Eye (tissue), 1 donor: ENCODE measurements at places on chromosomes 7 and 10.
A peak's percentile ranks its signal among the peaks of the same experiment; 100 is the strongest.

DNA sequence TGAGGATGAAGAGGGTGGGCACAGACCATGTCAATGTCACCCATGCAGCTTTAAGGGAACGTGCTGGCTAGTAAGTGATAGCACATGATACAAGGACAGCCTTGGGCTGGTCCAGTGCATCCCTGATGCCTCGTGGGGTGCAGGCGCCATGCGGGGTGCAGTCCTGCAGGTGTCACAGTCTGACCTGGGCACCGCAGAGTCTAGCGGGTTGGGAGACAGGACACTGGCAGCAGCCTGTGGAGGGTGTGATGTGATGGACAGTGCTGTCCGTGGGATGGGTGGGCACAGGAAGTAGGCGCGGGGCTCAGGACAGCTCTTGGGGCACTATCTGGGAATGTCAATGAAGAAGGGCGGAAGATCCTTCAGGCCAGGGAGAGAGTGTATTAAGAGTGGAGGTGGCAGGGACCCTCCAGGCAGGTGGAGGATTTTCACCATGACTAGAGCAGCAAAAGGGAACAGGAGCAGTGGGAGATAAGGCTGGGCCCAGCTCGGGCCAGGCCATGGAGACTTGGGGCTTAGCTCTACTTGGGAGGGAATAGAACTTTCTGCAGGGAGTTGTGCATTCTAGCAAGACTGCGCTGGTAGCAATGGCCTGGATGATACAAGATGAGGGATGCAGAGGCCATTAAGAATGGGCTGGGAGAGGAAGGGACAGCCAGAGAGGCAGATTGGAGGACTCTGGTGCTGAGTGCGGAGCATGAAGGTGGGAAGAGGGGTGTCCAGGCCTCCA is 122.5 kb downstream of the PTPN20 start:
- DNase-seq, result no peak

- DNase-seq, result peak; percentile 83
These were observed 67.0 kb downstream of the ATE1 start for GRCh38 chr10:121860810-121861209.

- no peak for DNase-seq
These were observed 118.3 kb downstream of the DIP2C start for GRCh38 chr10:571166-571565.

GRCh38 chr10:48611133-48611532 is 6.3 kb upstream of the ARHGAP22 start:
- DNase-seq, result no peak

- DNase-seq, result peak; percentile 21
These were observed 86.8 kb downstream of the CPEB3 start for GRCh38 chr10:92203919-92204623.

DNA sequence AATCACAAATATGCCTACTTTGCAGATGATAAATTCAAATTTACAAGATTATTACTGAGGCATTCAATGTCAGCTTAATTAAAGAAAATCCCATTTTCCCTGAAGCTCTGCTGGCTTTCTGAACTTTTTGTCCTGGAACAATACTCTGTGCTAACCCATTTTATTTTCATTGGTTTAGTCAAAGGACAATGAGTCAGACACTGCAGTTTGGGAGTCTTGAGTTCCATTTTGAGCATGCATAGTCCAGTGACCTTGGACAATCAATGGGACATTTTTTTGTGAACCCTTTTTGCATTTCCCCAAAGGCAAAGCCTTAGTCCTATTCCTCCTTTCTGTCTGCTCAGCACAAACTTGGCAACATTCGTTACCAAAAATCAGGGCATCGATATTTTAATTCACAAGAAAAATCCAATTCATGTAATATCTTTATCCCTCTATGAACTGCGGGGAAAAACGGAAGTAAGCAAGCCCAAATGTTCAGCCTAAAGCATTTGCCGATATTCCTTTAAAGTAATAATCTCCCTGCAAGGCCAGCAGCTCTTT is 339.8 kb downstream of the RNLS start:
- no peak for DNase-seq

GRCh38 chr10:20767028-20767427 is 130.1 kb downstream of the NEBL start:
- no peak for DNase-seq

DNA sequence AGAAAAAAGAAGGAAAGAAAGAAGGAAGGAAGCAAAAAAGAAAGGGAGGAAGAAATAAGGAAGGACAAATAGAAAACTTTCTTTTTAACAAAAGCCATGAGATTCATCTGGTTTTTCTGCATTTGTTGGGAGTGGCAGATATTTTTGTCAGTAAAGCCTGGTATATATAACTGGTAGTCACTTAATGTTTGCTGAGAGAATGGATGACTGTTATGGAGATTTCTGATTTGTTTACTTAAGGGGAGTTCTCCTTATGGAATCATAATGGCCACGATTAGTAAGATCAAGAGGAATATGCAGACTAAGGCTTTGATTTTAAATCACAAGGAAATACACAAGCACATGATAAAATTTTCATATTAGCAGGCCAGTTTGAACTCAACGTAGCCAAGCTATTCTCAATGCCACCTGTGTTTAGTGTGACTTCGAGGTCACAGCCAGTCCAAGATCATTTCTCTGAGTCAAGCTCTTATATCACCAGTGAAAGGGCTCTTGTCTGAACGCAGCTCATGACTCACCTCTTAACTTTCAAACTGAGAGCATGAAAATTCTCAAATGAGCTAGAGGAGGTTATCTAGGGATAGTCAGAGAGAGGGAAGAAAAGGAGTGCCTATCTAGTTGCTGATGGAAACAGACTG is 445.1 kb upstream of the ZMIZ1 start:
- DNase-seq, result no peak

- no peak for DNase-seq
These were observed 7.3 kb downstream of the TBRG4 start for GRCh38 chr7:45103958-45104843.

- peak; percentile 82 for DNase-seq
These were observed at the start of gene DNAJC12 for GRCh38 chr10:67837541-67838314. Gene DNAJC12, minus strand, starts transcription at chr10:67838188. Its CDS starts 177 bp downstream, at chr10:67838011.

- no peak for DNase-seq
These were observed 66.0 kb upstream of the HDAC9 start for GRCh38 chr7:18429547-18429946.

DNA sequence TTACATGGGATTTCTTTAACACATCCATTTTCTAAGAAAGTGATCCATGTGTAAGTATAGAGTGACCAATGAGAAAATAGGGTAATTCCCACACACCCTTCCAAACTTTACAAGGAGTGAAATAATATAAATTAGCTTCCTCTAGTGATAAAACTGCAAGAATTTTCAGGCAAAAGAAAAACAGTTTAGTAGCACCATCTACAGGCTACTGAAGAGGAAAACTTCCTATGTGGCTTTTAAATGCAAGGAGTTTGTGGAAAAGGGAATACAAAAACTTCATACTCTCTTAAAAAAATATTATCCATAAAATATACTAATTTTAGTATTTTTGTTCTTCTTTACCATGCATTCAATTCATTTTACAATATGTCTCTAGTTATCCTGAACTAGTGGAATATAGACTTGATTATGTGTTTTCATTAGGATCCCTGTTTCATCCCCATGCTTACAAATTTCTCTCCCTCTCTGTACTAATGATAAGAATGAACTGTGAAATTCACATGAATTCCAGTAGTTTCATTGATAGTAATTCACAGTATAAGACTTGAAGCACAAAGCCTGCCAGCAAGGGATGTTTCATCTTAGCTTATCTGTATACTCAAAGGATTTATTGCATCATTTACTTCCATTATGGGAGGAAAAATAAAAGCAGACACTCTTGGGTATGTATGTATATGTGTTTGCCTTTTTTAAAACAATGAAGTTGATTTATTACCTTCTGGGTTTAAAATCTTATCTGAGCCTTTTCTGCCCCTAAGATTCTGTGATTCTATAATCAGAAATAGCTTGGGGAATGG is 442.9 kb downstream of the AUTS2 start:
- peak; percentile 69 for DNase-seq

DNA sequence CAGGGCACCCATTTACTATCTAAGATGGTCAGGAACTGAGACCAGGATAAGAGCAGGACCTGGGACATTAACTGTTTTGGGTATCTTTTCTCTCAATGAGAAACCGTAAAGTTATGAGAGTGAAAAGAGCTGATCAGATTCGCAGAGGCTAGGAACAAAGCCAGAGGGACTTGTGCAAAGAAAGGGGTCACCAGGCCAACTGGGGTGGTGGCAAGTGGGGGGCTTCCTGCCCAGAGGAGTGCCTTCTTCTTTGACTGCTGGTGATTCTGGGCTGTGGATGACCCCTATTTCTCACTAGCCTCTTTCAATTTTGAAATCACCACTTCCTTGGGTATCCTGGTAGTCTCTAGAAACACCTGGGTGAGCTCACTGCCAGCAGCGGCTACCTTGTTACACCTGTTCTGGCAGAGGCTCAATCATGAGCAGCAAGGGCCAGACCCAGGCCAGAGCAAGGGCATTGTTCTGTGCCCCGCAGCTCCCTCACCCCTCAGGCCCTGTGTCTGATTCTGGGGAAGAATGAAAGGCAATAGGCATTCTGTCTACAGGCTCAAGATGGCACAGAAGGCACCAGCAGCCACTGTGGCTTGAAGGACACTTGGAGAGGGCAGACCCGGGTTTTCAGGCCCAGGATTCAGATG is 999 bp downstream of the SFTPD start:
- no peak for DNase-seq

DNA sequence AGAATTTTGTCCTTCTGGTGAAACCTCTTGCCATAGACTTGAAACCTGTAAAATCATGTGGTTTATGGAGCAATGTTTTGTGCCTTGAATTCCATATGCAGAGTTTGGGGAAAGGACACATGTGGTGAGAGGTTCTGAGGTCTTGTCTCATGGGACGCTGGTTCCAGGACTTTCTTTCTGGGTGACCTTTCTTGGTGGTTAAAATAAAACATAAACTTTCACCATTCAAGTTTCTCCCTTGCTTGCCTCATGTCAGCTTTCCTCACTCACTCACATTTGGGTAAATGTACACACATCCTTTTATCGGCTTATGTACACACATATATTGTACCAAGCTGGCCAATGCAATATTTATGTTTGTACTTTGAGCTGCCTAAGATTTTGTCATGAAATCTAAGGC is 144.9 kb upstream of the CELF2 start:
- DNase-seq, result no peak

- no peak for DNase-seq
These were observed 21.4 kb upstream of the TPST1 start for GRCh38 chr7:66183700-66184099.

DNA sequence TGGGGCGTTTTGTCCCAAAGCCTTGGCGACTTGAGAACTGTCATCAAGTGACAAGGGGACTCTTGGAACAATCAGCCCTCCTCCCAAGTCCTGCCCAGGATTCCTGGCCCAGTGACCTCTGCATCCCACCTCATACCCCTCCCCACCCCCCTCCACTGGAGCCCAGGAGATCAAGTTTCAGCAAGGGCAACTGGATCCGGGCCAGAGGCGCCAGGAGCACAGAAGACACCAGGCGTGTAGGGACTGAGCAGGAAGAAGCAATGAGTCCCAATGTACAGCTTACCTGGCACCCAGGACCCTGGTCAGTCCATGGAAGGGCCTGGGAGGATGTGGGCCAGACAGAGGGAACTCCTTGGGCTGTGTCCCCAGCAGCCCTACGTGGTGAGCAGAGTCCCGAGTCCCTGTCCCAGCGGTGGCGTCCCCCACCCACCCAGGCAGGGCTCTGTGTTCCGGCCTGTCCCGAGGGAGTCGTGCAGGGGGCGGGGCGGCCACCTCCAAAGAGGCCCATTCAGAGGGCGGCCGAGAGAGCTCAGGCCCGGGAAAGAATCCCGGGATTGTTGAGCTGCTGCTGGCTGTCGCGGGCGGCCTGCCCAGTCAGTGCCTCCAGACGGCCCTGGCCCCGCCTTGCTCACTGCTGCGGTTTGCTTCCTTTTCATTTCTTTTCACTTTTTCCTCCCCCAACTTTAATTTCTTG is 254.1 kb downstream of the TNS3 start:
- DNase-seq, result peak; percentile 90

DNA sequence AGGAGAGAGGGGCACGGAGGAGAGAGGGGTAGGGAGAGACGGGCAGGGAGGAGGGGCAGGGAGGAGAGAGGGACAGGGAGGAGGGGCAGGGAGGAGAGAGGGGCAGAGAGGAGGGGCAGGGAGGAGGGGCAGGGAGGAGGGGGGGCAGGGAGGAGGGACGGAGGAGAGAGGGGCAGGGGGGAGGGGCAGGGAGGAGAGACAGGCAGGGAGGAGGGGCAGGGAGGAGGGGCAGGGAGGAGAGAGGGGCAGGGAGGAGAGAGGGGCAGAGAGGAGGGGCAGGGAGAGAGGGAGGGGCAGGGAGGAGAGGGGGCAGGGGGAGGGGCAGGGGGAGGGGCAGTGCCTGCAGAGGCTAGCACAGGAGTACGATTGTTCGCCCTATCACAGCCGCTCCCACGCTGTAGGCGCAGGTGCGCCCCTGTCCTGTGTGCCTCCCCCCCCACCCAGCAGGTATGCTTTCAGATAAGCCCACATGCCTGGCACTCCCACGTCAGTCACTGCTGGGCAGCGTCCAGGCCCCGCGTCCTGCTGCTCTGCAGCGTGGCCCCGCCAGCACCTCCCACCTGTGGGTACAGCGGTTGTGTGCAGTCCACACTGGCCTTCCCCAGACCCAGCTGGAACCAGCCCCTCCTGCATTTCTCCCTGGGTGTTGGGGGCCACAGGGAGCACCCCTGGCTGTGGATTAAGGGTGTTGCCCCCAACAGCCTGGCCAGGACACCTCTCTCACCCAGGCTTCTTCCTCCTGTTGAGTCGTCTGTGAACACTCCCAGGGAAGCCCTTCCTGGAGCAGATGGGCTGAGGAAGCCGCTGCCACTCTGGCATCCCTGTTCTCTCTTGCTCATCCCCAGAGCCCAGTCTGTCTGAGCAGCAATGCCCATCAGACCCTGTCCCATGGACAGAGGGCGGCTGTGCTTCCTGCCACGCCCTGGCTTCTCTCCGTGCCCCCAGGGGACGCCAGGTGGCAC is 10.8 kb downstream of the NKX6-2 start:
- peak; percentile 60 for DNase-seq

DNA sequence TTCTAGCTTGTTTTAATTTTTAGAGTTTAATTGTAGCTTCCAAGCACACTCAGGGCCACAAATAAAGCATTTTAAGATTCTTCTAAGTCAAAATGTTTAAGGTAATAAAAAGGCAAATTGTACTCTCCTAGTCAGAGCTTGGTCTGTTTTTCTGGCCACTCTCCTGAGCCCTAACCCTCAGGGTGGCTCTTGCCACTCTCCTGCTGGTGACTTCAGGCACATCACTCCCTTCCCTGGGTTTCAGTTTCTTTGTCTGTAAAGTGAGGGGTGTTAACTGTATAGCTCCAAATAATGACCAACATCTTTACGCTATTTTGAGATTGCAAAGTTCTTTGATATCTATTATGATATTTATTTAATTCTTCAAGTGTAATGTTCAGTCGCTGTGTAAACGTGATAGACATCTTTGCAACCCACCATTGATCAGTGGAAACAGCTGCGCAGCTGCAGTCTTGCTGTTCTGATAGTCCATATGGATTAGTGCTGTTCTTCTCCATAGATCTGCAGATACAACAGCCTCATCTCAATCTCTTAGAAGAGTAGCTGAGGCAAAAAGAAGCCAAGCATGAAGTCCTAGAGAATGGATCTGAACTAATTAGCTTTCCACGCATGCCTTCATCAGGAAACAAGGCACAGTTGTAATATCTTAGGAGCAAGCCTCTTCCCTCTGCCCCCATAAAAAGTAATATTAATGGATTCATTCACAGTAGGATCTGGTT is 189.9 kb downstream of the PLPP4 start:
- DNase-seq, result peak; percentile 1
